Suprapubic skin (tissue), 4 donors: ENCODE measurements at places on chromosomes 4 and X.
A peak's percentile ranks its signal among the peaks of the same experiment; 100 is the strongest.

DNA sequence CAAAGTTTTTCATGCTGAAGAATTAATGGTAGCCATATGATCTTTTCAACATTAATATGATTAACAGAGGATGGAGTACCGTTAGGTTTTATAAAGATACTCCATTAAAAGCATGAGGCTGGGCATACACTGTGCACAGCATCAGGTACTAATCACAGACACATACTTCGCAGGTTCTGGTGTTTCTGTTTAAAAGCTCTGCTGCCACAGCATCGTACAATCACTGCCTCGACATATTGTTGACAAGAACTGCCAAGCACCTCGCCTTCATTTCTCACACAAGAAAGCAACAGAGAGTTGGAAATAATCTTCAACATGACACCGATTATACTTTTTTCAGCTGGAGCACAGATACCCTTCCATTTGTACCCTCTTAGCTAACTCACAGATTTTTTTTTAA lies 753.4 kb upstream of the FAM241A start:
- no peak for DNase-seq

DNA sequence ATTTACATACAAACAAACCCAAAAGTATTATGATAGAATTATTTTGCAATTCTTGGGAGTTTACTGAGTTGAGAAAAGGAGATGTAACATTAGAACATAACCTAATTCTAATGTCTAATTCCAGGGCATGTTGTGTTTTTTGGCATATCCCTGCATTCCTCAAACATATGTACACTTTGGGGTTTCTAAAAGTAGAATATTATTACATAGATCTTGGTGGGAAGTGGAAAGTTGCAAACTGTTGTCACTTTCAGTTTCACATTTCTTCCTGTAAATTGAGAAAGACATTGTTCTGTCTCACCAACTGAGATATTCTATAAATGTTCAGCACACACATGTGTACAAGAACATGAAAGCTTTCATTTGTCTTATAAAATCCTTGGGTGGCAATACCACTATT lies 24.4 kb upstream of the GBA3 start:
- no peak for DNase-seq

- no peak for DNase-seq
These were observed 9.0 kb downstream of the FGFBP1 start for GRCh38 chr4:15929540-15929939.

- DNase-seq: no peak
These were observed 154.2 kb downstream of the TEX11 start for GRCh38 chrX:70754169-70754848.

- no peak for DNase-seq
These were observed 186.7 kb upstream of the VEGFC start for GRCh38 chr4:176979416-176979815.

DNA sequence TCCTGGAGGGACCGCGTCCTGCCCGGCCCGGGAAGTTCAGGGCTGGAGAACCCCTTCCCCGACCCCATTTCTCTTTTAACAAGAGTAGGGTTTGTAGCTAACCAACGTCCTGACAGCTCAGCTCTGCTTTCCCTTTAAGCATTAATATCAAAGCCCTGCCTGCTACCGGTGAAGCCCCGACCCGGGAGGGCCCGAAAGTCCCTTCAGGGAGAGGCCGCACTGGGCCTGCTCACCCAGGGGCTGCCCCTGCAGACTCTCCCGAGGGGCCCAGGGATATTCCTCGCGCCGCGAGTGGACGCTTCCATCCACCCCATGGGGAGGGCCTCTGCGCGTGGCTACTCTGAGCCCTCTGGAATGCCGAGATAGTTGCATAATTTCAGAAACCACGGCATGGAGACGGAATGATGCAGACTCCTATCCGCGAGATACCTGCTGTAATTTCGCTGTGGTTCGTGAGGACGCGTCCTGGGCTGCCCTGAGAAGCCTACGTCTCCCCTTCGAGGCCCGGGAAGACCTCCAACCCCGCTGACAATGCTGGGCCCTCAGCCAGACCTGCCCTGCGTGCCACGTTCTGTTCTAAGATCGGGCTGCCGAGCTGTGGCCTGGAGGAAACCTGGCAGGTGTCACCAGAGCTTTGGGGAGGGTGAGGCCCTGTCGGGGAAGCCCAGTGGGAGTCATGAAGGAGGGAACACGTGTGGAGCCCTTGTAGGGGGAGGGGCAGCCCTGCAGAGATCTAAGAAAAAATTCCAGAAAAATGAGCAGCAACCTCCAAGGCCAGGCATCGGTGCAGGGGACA lies 999 bp upstream of the CTBP1 start:
- peak; percentile 78 for DNase-seq

DNA sequence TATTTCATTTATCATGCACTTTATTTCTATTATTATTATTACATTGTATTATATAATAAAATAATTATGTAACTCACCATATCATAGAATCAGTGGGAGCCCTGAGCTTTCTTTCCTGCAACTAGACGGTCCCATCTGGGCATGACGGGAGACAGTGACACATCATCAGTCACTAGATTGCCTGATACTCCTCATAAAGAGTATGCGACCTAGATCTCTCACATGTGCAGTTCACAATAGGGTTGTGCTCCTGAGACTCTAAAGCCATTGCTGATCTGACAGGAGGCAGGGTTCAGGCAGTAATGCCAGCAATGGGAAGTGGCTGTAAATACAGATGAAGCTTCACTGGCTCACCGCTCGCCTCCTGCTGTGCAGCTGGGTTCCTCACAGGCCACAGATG lies 62.3 kb downstream of the DMD start:
- DNase-seq: no peak
